ENCODE measurements at places on chromosomes 13 and 19.
A peak's percentile ranks its signal among the peaks of the same experiment; 100 is the strongest.

DNA sequence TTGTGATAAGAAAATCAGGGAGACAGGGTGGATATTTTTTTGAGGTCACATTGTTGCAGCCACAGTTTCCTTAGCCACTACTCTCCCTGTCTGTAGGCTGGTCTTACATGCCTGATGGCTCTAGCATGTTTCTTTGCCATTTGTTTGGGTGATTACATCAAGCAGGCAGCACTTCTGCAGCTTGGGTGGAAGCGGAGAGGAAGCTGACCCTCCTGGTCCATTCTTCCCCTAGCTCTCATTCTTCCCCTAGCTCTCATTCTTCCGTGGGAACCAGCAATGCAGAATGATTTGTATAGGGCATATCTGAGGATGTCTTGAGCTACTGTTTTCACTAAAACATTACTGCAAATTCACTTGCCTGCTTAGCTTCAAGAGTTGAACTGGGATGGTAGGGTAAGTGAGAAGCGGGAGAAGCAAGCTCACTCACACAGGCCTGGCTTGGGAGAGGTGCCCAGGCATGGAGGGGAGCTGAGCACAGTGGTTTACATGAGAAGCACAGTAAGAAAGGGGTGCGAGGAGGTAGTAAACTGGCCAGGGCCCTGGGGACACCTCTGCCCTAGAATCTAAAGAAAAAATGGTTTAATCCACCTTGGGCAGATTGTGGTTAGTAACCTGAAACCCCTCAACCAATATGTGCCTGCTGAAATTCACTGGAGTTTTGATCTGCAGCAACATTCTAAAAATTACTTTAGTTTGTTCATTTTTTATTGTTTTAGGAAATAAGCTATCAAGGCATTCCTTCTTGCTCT, 538.9 kb downstream of the RFC3 start:
- no peak for DNase-seq

- DNase-seq, result no peak
These were observed 177.3 kb upstream of the SLC10A2 start for GRCh38 chr13:103243495-103243894.

DNA sequence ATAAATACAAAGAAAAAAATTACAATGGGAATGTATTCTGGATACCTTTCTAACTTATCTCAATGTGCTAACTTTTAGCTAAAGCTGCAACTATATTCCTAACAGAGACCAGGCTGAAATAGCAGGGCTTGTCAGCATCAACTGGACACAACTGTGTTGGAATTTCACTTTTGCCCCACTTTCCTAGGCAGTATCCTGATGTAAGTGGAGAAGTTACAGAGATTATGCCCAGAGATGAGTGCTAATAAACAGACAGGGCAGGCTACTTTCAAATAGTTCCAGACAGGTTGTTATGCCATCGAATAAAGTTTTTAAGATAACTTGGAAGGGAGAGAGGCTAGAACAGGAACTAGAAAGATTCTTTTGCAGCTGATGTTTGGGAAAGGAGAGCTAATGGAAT, 201.9 kb downstream of the KCTD12 start:
- no peak for DNase-seq

GRCh38 chr19:13906521-13906904, 512 bp downstream of the CC2D1A start:
- peak; percentile 36 for DNase-seq

- DNase-seq, result no peak
These were observed 10.0 kb upstream of the PROZ start for GRCh38 chr13:113148407-113148806.

DNA sequence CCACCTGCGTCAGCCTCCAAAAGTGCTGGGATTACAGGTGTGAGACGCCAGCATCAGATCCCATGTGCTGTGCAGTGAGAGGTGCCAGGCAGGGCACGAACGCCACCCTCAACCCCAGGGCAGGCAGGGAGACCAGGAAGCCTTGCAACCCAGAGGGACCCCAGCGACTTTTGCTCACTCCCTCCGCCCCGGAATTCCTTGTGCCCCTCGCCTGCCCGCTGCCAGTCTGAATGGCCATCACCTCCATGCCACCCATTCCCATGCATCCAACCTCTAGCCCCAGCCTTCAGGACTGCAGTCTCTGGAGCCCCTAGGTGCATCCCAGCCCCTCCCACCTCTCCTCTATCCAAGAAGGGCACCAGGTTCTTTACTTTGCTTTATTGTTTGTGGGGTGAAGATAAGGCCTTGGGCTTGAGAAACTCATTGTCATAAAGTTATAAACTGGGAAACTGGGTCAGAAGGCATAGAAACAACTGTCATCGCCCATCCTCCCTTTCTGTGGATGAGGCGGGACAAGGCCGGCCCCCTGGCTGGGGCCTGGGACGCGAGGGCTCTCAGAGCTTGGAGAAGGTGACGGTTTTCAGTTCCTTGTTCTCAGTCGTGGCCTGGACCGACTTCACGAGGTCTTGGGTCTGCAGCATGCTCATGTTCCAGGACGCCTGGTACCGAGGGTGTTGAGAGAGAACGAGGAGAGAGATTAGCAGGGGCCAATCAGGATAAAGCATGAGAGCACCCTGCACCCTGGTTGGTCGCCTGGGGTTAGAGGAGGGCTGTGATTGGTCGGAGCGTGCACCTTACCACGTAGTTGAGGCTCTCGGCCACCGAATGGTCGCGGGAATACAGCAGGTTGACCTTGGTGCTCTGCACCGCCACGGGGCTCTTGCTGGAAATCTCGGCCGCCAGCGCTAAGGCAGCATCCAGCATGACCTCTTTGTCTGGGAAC, 2.6 kb upstream of the LGALS4 start:
- DNase-seq, result no peak

DNA sequence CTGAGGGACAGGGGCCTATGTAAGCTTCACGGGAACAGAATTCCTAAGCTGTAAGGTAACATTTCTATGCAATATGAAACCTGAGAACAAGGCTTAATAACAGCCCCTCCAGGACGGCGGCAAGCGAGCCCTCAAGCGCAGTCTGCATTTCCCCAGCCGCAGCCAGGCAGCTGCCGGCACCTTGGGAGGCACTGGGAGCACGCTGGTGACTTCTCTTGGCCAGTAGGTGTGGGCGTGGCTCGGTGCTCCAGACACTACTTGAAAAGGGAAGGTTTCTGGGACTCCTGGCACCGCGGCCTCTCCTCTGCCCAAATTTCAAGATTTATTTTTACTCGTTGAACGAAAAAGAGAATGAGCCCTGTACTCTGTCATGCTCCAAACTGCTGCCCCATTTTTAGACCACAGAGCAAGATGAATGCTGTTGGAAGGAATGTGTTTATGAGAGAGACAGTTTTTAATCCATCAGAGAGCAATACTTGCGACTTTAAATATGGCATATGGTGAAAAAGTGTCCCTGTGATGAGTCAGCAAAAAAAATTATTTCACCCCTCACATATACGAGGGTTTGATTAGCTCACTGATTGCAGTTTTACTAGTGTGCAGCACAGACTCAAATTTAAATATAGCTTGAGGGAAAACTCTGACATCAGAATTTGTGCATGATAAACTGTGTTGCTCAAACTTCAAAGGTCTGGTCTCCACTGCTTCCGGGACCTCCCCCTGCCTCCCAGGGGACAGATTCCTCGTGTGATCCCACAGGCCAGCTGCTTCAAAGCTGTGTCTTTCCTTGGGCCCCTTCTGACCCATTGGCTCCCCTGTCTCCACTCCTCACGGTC, 81.2 kb downstream of the COL4A2 start:
- no peak for DNase-seq

DNA sequence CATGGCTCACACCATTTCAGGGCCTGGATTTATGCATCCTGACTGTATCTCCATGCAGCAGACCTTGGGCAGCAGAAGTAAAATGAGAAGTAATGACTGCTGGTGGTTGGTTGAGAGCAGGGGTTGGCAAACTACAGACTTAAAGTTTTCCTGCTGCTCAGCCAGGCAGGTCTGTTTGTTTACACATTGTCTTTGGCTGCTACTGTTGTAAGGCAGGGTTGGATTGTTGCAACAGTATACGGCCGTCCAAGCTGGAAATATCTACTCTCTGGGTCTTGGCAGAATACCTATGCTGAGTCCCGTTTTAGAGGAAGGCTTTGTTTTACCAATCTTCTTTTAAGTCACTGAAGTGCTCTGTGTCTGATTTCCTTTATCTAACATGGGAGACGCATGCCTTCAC, 13.5 kb downstream of the SNRNP70 start:
- no peak for DNase-seq

GRCh38 chr13:75836441-75836840, 200.3 kb downstream of the LMO7 start:
- DNase-seq, result no peak

- no peak for DNase-seq
These were observed 26.5 kb downstream of the MRPL57 start for GRCh38 chr13:21202767-21203531.

All from T-helper 17 cell (primary cell).